Pancreas (tissue), 10 donors: ENCODE measurements at places on chromosomes 7 and 10.

DNA sequence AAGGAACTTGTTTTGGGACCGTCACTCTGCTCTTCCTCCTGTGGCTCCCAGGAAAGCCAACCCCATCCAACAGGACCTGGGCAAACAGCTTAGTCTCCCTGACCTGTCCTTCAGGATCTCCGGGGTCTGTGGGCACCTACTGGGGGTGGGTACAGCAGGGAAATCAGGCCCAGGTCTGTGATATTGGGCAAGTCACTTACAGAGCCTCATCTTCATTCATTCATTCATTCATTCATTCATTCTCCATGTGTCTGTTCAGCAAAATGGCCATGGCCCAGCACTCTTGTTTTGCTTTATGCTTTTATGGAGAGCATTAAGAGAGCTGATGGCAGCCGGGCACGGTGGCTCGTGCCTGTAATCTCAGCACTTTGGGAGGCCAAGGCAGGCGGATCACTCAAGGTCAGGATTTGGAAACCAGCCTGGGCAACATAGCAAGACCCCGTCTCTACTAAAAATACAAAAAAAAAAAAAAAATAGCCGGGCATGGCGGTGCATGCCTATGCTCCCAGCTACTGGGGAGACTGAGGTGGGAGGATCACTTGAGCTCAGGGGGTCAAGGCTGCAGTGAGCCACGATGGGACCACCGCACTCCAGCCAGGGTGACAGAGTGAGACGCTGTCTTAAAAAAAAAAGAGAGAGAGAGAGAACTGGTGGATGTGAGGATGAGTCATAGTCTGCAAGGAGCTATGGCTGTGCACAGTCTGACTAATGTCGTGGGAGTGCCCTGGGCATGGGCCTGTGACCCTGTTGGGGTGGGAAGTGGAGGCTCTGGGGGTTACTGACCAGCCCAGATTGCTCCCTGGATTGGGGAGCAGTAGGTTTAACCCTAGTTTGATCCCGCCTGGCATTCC, 54.3 kb downstream of the CLIP2 start:
- no peak for DNase-seq

- DNase-seq, result no peak
Observed at GRCh38 chr10:89167915-89168314, 39.2 kb downstream of the CH25H start.

GRCh38 chr7:155345490-155345889, 47.8 kb downstream of the INSIG1 start:
- no peak for DNase-seq

GRCh38 chr10:48470115-48470892, 134.6 kb downstream of the ARHGAP22 start:
- DNase-seq, result no peak

GRCh38 chr10:5404208-5405041, at the start of gene TUBAL3:
TUBAL3 (minus strand) TSS chr10:5404828; CDS start chr10:5404792, 36 bp downstream.
- DNase-seq, result no peak

GRCh38 chr7:83617858-83618257, 31.1 kb downstream of the SEMA3E start:
- DNase-seq, result no peak

GRCh38 chr10:48456808-48457761, 147.8 kb downstream of the ARHGAP22 start:
- no peak for DNase-seq

- no peak for DNase-seq
Observed at GRCh38 chr7:41134300-41135255, 568.3 kb downstream of the INHBA start.

DNA sequence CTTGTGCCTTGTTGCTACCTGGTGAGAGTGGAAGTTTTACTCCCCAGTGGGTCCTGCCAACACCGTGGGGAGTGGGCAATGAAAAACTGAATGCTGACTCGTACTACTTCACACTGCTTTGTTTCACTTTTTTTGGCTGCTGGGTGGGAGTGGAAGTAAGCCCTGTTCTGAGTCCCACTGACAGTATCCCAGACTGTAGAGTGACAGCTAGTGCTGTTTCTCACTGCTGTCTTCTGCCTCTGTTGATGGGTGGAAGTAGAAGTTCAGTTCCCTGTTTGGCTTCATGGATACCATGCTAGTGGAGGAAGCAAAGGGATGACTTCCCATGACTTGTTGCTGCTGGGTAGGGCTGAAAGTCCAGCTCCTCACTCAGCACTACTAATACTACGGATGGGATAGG, 98.4 kb downstream of the STK31 start:
- DNase-seq, result no peak

DNA sequence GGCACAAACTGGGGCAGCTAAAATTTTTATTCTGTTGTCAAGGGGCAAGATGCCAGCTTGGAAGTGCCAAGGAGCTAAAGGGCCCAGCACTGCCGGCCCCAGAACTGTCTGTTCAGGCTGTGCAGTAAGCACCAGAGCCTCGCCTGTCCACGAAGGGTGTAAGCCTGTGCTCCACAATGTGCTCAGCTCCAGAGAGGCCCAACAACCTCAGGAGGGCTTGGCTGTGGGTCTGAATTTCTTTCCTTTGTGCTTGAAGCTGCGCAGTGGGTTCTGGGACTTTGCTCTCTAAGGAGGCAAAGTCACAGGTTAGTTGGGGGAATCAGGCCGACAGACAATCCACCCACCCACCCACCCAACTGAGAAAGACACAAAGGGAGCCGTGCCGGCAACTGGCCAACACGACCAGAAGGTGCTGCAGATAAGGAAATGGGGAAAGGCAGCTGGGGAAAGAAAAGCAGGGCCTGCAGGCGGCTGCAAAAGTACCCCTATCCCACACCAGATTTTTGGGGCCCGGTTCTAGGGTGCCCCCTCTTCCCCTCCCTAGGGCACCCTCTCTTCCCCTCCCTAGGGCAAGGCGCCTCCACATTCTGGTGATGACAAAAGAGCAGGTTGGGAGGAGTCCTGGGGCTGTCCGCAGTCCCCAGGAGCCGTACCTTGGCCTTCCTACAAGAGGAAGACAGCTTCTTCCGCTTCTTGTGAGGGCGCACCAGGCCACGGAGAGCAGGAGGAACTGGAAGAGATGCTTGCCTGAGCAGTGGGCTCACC, 7.7 kb downstream of the DDX56 start:
- no peak for DNase-seq

DNA sequence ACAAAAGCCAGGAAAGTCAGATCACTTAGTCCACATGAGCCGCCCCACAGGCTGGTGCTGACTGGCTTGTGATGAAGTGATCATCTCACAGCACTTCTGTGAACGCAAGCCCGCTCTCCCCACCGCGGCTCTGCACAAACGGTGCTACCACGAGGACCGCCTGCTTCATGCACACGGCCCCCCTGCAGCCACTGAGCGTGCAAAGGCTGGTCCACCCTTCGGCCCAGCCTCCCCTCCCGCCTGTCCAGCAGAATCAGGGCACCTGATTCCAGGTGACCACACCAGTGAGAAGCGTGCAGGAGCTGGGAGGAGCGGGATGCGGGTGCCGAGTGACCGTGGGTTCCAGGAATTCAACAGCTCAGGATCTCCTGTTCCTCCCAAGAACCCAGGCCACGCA, 32.2 kb downstream of the MAD1L1 start:
- no peak for DNase-seq

- no peak for DNase-seq
Observed at GRCh38 chr7:116165717-116166116, 44.6 kb upstream of the TES start.

GRCh38 chr10:69715899-69716606, 85.7 kb upstream of the COL13A1 start:
- no peak for DNase-seq

DNA sequence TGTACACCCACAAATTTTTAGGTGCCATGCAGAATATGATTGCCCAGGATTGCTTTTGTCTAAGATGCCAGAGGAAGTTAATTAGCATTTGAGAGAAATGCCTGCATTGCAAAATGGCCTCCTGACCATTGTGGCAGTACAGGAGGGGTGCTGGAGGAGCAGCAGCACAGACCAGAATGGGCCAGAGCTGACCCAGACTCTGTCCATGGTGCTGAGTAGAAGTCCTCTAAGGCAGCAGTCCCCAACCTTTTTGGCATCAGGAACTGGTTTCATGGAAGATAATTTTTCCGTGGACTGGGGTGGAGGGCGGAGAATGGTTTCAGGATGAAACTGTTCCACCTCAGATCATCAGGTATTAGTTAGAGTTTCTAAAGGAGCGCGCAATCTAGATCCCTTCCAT, 217.8 kb upstream of the AGK start:
- DNase-seq, result no peak

DNA sequence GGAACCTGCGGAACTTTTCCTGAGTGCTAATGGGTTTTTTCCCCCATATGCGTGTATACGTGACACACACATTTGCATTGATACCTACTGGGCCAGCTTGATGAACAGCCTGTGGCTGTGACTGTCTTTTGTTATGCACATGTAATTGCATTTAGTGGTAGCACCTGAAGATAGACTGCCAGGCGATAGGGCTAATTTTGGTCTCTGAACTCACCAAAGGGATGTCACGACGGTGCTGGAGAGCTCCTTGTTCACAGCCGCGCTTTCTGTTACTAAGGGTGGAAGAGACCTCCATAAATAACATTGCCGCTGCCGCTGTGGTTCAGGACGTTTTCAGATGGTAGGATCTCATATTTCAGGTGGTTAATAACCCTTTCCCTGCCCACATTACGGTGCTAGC, 133.2 kb downstream of the CAMK1D start:
- no peak for DNase-seq

- no peak for DNase-seq
Observed at GRCh38 chr10:43706166-43706565, 57.5 kb upstream of the ZNF32 start.

- DNase-seq, result no peak
Observed at GRCh38 chr10:21531164-21531563, 2.9 kb upstream of the MLLT10 start.

- DNase-seq, result no peak
Observed at GRCh38 chr7:122314284-122314683, 9.7 kb upstream of the FEZF1 start.

GRCh38 chr7:124752310-124752709, 13.3 kb downstream of the GPR37 start:
- DNase-seq, result no peak

- DNase-seq, result no peak
Observed at GRCh38 chr10:71899665-71900412, 48.8 kb upstream of the PSAP start.
